T-helper 2 cell treated with Interferon-gamma antibody and Interleukin-4, amounts not matched to agents 100 ng/mL and 5 ng/mL, for 36 hours (primary cell): ENCODE measurements at places on chromosomes 7 and 10. TPM values are rescaled to one million over a fixed set of nuclear protein-coding genes. Genes with fewer than 3 reads are reported as not detected.

Gene SSC4D
- 0.48 and 0.50 TPM in 2 replicates for total RNA-seq

Gene ZNF92
- 18.4 and 19.8 TPM in 2 replicates for total RNA-seq

Gene PTN
- not detected in 2 replicates for total RNA-seq

Gene DPYSL4
- 11.1 and 11.8 TPM in 2 replicates for total RNA-seq

Gene CHST3
- 0.02 and 0.05 TPM in 2 replicates for total RNA-seq

Gene EVX1
- not detected in 2 replicates for total RNA-seq

Gene CLCN1
- 0.09 TPM in 1 of 2 replicates, not detected in the other for total RNA-seq

Gene MRPS33
- 65.0 and 65.6 TPM in 2 replicates for total RNA-seq

Gene HOXA4
- 0.16 TPM in 1 of 2 replicates, not detected in the other for total RNA-seq

Gene PSD
- total RNA-seq = 1.4 and 1.6 TPM in 2 replicates

Gene SH2D4B
- 0.07 and 0.14 TPM in 2 replicates for total RNA-seq

Gene MAT1A
- total RNA-seq = not detected in 2 replicates

Gene RBP3
- total RNA-seq = not detected in 2 replicates

Gene ZNF138
- total RNA-seq = 8.9 and 10.1 TPM in 2 replicates

Gene NPFFR1
- not detected in 2 replicates for total RNA-seq

Gene CEP55
- total RNA-seq = 72.5 and 73.1 TPM in 2 replicates

Gene GBX1
- not detected in 2 replicates for total RNA-seq

Gene AKR1C1
- 1.7 and 1.9 TPM in 2 replicates for total RNA-seq

Gene CPN1
- not detected in 2 replicates for total RNA-seq

Gene RPEL1
- not detected in 2 replicates for total RNA-seq

Gene GIMAP5
- total RNA-seq = 77.7 and 90.8 TPM in 2 replicates

Gene KIAA1217
- 0.11 and 0.36 TPM in 2 replicates for total RNA-seq

Gene GIMAP4
- total RNA-seq = 198 TPM in 2 replicates

Gene MIOS
- total RNA-seq = 17.5 and 18.2 TPM in 2 replicates

Gene PNLIPRP3
- total RNA-seq = not detected in 2 replicates

Gene ZC3HAV1L
- total RNA-seq = 19.7 TPM in 2 replicates

Gene GPR85
- not detected in 2 replicates for total RNA-seq

Gene ANXA8
- 5.8 and 6.0 TPM in 2 replicates for total RNA-seq

Gene CYP2C19
- total RNA-seq = not detected in 2 replicates

Gene CACUL1
- 22.5 and 23.5 TPM in 2 replicates for total RNA-seq

Gene TMEM176A
- total RNA-seq = not detected in 2 replicates

Gene SORCS1
- total RNA-seq = not detected in 2 replicates

Gene C10orf67
- not detected in 2 replicates for total RNA-seq

Gene WDFY4
- total RNA-seq = 1.00 and 1.0 TPM in 2 replicates

Gene PMPCB
- 57.6 and 59.4 TPM in 2 replicates for total RNA-seq

Gene KCNMA1
- 0.39 TPM in 1 of 2 replicates, not detected in the other for total RNA-seq

Gene PLAU
- 4.5 and 4.8 TPM in 2 replicates for total RNA-seq

Gene GPR26
- not detected in 2 replicates for total RNA-seq
